ENCODE measurements at places on chromosomes 6 and 20.
A peak's percentile ranks its signal among the peaks of the same experiment; 100 is the strongest.

- DNase-seq: no peak
Measured at GRCh38 chr20:9028419-9028818, 40.5 kb upstream of the PLCB4 start.

- DNase-seq: peak; percentile 28
Measured at GRCh38 chr6:37607944-37608343, 89.7 kb downstream of the MDGA1 start.

GRCh38 chr6:31087494-31088089 lies 24.8 kb downstream of the C6orf15 start:
- peak; percentile 43 for DNase-seq

DNA sequence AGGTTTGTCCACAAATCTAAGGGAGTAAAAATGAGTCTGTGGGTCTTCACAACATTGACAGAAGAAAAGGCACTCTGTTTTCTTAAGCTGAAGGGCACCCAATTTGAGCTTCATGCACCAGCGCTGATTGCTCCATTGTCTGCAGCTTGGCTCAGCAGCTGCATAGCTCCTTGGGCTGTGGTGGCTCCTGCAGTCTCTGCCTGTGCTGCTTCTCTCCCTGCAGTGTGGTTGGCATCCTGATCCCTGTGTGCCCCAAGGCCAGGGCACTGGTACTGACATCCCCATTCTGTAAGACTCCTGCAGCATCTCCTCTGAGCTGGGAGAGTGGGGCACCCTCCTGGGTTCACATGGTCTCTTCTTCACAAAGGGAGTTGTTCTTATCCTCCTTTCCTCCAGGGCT lies 83.2 kb upstream of the B3GAT2 start:
- DNase-seq: no peak

DNA sequence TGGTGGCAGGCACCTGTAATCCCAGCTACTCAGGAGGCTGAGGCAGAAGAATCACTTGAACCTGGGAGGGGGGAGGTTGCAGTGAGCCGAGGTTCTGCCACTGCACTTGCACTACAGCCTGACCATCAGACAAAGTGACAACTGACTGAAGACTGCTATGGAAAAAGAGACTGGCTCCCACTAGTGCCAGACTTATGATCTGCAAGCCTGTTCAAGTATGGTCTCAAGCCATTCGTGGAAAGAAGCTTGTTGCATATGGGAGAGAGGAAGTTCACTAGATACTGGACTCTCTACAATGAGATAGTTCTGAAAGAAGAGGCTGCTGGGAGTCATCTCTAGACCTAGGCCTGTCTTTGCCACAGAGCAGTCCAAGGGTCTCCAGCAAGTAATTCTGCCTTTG lies 26.7 kb downstream of the MDN1 start:
- no peak for DNase-seq

DNA sequence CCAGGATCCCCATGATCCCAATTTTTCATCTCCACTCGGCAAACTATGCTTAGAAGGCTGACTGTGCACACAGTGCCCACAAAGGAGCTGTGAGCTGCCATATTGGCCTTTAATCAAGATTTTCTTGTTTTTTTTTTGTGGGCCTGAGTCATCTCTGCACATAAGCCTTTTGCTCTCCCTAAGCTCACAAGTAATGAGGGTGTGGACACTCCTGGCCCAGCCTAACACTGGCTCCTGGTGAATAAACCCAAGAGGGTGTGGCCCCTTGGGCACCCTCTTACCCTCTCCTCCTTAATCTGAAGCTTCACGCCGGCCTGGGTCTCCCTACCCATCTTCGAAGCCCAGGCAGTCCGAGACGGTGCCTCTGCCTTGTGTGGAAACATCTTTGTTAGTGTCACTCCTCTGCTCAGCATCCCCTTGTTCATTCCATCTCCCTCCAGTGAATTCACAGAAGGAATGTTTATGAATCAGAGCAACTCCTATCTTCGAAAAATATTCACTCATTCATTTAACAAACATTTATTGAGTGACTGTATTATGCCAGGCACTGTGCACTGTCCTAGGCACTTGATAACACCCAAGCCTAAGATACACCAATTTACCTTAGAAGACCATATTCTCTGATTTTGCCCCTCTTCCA lies 22.2 kb upstream of the MRPS10 start:
- no peak for DNase-seq

DNA sequence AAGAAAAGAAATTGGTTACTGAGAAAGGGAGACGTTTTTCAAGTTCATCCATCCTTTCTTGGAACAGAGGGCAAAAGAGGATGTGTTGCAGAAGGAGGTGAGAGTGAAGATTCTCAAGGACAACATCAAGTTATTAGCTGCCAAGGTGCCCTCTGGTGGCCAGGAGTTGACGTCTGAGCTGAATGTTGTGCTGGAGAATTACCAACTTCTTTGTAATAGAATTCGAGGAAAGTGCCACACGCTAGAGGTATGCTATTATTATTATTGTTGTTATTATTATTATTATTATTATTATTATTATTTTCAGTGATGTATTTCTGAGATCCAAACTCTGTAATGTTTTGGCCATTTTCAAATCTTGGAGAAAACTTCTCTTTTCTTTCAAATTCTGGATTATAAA lies 197.0 kb downstream of the UTRN start:
- DNase-seq: peak; percentile 42

DNA sequence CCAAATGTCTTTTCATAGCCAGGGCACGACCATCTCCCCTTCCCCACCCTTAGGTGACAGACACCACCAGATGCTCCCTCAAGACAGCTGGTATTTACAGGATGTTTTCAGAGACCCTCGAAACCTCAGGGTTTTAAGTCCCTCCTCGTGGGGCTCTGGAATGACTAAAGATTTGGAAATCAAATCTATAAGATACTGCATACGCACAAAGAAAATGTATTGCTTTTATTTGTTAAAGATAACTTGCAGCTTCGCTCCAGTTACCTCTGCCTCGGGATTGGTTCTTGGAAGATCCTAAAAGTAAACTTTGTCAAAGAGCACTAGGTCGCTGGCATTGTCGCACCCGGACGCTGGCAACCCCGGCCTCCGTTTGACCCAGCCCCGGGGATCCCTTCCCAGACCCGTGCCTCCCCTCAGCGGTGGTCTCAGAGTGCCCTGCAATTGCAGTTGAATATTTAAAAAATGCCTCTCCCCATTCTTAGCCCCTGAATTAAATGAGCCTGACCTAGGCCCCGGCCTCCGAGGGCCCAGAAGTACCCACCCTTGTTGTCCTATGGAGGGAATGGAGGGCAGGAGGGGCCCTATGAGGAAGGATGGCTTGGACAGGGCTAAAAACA lies 7.1 kb downstream of the PAX1 start:
- no peak for DNase-seq

DNA sequence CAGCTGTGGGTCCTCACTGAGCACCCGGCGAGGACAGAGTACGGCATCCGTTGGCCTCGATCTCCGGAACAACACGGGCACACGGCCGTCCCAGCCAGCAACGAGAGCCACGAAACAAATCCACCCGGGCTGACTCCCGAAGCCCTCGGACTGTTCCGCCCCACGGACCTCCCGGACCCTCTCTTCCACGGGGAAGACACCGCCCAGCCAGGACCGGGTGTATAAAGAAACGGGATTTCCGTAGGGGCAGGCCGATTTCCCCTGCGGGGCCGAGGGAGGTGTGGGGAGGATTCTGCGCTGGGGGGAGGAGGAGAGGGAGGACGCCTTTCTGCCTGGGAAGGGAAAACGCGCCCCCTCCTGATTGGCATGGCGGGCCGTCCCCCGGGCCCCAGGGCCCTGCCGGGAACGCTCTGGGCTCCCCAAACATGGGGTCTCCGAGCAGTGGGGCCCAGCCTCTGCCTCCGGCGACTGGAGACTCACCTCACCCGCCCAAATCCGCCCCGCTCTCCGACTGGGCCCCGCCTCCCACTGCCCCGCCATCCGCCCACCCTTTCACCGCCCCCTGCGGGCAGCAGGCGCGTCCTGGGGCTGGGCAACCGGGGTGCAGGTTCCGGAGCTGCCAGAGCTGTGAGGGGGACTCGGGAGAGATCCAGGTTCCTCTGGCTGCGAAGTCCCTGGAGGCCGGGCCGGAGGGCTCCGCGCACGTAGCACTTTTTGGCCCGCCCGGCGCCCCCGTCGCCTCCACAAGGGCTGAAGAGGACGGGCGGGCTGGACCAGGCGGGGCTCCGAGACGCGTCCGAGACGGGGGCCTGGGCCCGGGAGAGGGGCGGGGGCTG lies 679 bp upstream of the PPDPF start:
- DNase-seq: peak; percentile 60

- DNase-seq: no peak
Measured at GRCh38 chr6:69895396-69895795, 29.0 kb downstream of the COL19A1 start.

GRCh38 chr6:35713006-35713767 lies 23.6 kb upstream of the ARMC12 start:
- no peak for DNase-seq

GRCh38 chr6:155694419-155694790 lies 238.8 kb upstream of the NOX3 start:
- DNase-seq: no peak

DNA sequence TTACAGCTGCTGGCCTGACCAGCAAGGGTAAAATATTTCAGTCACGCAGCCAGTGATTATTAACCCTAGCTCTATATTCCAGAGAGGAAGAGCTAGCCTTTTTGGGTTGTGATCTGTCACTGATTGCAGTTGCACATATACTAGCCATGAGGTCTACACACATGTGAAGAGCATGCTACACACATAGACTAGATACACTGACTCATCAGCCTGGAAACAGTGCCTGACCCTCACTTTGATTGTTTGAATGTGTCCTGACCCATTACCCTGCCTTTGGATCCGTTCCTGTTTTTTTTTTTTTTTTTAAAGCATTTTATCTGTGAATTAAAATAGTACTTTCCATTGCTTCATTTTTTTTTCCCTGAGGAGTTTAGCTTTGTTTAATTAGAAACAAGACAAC lies 50.8 kb downstream of the ESR1 start:
- DNase-seq: no peak

GRCh38 chr20:44394452-44394701 lies 38.9 kb downstream of the HNF4A start:
- DNase-seq: no peak

GRCh38 chr6:159941286-159942113 lies 27.4 kb upstream of the IGF2R start:
- peak; percentile 51 for DNase-seq

DNA sequence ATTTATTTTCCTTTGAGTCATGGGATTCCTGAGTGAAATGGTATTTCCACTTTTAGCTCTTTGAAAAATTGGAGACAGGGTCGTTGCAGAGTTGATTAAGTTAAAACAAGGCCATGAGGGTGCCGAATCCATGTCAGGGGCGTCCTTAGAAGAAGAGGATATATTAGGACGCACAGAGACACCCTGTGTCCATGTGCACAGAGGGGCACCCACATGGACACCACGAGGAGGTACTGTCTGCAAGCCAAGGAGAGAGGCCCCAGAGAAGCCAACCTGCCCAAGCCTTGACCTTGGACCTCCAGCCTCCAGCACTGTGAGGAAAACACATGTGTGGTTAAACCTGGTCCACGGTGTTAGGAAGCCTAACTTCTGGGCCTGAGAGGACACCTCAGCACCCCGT lies 113.9 kb upstream of the THBS2 start:
- DNase-seq: no peak

DNA sequence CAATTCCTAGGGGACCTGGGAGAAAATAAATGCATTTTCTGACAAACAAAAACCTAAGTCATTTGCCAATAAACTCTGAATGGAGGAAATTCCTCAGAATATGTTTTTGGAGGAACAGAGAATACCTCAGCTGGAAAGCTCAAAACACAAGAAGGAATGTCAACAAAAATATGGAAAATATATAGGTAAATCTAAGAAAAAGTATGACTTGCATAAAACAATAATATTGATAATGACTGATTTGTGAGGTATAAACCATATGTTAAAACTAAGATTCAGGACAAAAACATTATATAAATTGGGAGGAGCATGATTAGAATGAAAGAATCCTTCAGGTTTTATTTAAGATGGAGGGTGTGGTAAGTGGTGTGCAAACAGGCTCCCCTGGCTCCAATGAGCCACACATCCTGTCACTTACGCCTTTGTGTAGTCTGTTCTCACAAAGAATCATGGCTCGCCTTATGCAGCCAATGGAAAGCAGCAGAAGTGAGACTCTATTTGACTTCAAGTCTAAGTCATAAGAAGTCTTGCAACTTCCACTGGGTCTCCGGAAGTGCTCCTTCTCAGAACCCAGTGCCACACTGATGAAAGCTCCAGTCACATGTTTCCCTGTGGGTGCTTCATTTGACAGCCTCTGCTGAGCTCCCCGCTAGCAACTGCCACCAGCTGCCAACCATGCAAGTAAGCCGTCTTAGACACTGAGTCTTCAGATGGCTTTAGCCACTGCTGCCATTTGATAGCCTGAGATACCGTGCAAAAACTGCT lies 8.1 kb downstream of the CFAP61 start:
- no peak for DNase-seq

- no peak for DNase-seq
Measured at GRCh38 chr20:55116598-55116997, 641.2 kb downstream of the DOK5 start.

- no peak for DNase-seq
Measured at GRCh38 chr6:103937389-103937788, 922.3 kb downstream of the HACE1 start.

DNA sequence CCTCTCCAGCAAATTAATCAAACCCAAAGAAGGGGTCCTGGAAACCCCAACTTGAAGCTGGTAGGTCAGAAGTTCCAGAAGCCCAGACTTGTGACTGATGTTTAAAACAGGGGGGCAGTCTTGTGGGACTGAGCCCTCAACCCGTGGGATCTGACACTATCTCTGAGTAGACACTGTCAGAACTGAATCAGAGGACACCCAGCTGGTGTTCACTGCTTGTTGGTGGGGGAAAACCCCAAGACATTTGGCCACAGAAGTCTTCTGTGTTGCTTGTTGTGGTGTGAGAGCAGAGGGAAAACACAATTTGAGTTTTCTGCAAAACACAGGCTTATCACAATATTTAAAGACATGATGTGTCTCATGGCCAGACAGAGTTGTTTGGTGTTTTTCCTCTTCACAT lies 29.9 kb downstream of the KIF13A start:
- no peak for DNase-seq

- DNase-seq: no peak
Measured at GRCh38 chr6:45504947-45505346, 127.2 kb upstream of the SUPT3H start.

Data from NCI-H1092 treated with DMSO at 0.1 percent for 48 hours (cell line).